Spleen (tissue), 13 donors: ENCODE measurements at places on chromosomes 2 and 18.

DNA sequence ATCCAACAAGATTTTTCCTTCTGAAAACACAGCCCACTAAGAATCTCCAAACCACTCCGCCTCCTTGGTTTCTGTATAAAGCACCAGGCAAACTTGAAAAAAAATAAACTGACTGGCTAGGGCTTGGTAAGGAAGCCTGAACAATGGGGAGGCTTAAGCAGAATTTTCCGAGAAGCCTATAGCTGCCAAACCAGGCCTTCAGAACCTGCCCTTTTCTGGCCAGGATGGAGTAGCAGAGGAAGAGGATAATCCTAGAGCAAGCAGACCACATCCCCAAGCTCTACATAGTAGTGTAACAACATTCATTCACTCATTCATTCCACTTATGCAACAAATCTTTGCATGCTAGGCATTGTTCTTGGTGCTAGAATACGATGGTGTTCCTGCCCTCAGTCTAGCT lies 529.6 kb upstream of the ZEB2 start:
- no peaks in the 10 kb centered on the region for H3K27me3 ChIP-seq
- no peaks in the 10 kb centered on the region for H3K36me3 ChIP-seq
- H3K4me3 ChIP-seq: no peak overlapping the region
- no peak overlapping the region for H3K27ac ChIP-seq
- no peak for DNase-seq
- no peaks in the 10 kb centered on the region for H3K4me1 ChIP-seq

GRCh38 chr18:62766266-62766665 lies 50.9 kb downstream of the PHLPP1 start:
- H3K27ac ChIP-seq: no peak overlapping the region
- no peaks in the 10 kb centered on the region for H3K27me3 ChIP-seq
- peaks cover 8% of the 10 kb centered on the region for H3K4me1 ChIP-seq
- DNase-seq: no peak
- H3K36me3 ChIP-seq: no peaks in the 10 kb centered on the region

- H3K36me3 ChIP-seq: no peaks in the 10 kb centered on the region
- no peak for DNase-seq
- no peaks in the 10 kb centered on the region for H3K27me3 ChIP-seq
- no peak overlapping the region for H3K27ac ChIP-seq
- no peaks in the 10 kb centered on the region for H3K4me1 ChIP-seq
- H3K4me3 ChIP-seq: no peak overlapping the region
These were observed 587.4 kb upstream of the SETBP1 start for GRCh38 chr18:44093253-44093652.

- H3K36me3 ChIP-seq: no peaks in the 10 kb centered on the region
- no peak overlapping the region for H3K4me3 ChIP-seq
- no peaks in the 10 kb centered on the region for H3K4me1 ChIP-seq
- H3K27ac ChIP-seq: no peak overlapping the region
- no peaks in the 10 kb centered on the region for H3K27me3 ChIP-seq
These were observed 26.6 kb upstream of the NAPG start for GRCh38 chr18:10499230-10499629.

DNA sequence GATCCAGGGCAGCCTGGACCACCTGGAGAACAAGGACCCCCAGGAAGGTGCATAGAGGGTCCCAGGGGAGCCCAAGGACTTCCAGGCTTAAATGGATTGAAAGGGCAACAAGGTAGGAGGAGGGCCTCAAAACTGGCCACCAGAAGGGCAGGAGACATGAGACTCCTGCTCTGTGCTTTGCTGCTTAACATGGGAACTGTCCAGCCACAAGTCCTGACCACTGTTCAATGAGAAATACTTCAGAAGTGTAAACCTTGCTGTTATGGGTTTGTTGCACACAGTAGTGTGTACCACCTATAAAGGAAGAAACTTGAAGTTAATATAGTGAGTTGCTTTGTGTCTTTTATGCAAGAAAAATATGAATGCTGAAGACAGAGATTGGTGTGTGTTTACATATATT lies 44.2 kb upstream of the MFF start:
- no peaks in the 10 kb centered on the region for H3K27me3 ChIP-seq
- H3K4me1 ChIP-seq: no peaks in the 10 kb centered on the region
- no peak overlapping the region for H3K4me3 ChIP-seq
- no peaks in the 10 kb centered on the region for H3K36me3 ChIP-seq
- no peak for DNase-seq

- H3K36me3 ChIP-seq: no peaks in the 10 kb centered on the region
- no peak for DNase-seq
- H3K27ac ChIP-seq: no peak overlapping the region
- H3K27me3 ChIP-seq: no peaks in the 10 kb centered on the region
- H3K4me3 ChIP-seq: no peak overlapping the region
These were observed 449.5 kb upstream of the PKDCC start for GRCh38 chr2:41598161-41598894.

- H3K4me1 ChIP-seq: no peaks in the 10 kb centered on the region
- H3K36me3 ChIP-seq: no peaks in the 10 kb centered on the region
- no peak overlapping the region for H3K27ac ChIP-seq
- no peak overlapping the region for H3K4me3 ChIP-seq
- no peaks in the 10 kb centered on the region for H3K27me3 ChIP-seq
These were observed 246.1 kb upstream of the TNP1 start for GRCh38 chr2:217105733-217106649.

DNA sequence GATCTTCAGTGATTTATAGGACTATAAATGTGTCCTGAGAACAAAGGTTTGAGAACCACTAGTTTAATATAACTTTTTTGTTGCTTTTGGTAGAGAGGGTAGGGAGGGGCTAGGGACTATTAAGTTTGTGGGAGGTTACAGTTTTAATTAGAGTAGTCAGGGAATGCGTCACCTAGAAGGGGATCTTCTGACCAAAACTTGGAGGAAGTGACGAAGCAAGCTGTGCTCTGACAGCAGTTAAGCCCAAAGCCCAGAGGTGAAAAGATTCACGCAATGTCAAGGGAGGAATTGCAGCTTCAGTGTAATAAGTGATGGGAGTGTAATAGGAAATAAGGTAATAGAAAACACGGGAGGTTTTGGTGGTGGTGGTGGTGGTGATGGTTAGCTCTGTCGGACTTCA lies 8.1 kb downstream of the TDRD15 start:
- H3K4me1 ChIP-seq: no peaks in the 10 kb centered on the region
- no peaks in the 10 kb centered on the region for H3K27me3 ChIP-seq
- no peak overlapping the region for H3K4me3 ChIP-seq
- DNase-seq: no peak
- H3K27ac ChIP-seq: no peak overlapping the region

DNA sequence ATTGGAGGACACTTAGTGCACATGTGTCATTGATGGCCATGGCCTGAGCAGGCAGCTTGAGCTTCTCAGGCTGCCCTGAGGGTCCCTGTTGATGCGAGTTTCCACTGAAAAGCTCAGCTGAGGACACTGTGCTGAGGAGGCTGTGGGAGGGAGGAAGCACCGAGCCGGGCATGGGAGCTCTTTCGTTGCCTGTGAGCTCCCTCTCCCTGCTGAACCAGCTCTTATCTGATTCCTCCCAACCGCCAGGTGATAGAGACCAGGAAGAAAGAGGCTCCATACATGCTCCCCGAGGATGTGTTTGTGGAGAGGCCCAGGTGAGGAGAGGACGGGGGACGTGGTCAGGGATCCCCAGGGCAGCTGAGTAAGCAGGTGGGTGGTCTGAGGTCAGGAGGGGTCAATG lies 27.3 kb downstream of the POMC start:
- no peak overlapping the region for H3K4me3 ChIP-seq
- no peaks in the 10 kb centered on the region for H3K4me1 ChIP-seq
- no peak overlapping the region for H3K27ac ChIP-seq

- H3K4me3 ChIP-seq: no peak overlapping the region
- H3K4me1 ChIP-seq: no peaks in the 10 kb centered on the region
- H3K27me3 ChIP-seq: peaks cover 6% of the 10 kb centered on the region
- no peak for DNase-seq
- H3K27ac ChIP-seq: no peak overlapping the region
These were observed 273.0 kb downstream of the PDE11A start for GRCh38 chr2:177799531-177799930.

GRCh38 chr2:154247503-154247902 lies 375.8 kb downstream of the GALNT13 start:
- no peaks in the 10 kb centered on the region for H3K36me3 ChIP-seq
- no peak for DNase-seq
- H3K27me3 ChIP-seq: no peaks in the 10 kb centered on the region

- no peak for DNase-seq
- H3K4me3 ChIP-seq: no peak overlapping the region
- peaks cover 4% of the 10 kb centered on the region for H3K36me3 ChIP-seq
- H3K27ac ChIP-seq: peak overlapping the region; percentile 45
These were observed 26.2 kb downstream of the LBH start for GRCh38 chr2:30257266-30258214.

DNA sequence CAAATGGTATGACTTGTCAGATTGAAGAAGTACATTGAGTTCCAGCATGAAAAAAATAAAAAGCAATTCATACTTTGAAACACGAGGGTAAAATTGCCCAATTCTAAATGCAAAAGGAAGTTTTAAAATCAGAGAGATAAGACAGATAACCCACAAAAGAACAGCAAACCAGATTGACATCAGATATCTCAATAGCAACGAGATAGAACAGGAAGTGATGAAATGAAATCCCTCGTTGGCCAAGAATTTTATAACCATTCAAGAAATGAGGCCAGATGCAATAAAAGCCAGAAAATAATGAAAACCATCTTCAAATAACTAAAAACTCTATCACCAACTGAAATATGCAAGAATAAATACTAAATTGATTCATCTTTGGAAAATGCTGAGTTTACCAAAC lies 172.8 kb downstream of the CD226 start:
- no peak overlapping the region for H3K27ac ChIP-seq
- no peaks in the 10 kb centered on the region for H3K4me1 ChIP-seq
- no peak overlapping the region for H3K4me3 ChIP-seq
- no peaks in the 10 kb centered on the region for H3K36me3 ChIP-seq

- H3K4me3 ChIP-seq: no peak overlapping the region
- H3K36me3 ChIP-seq: peaks cover 6% of the 10 kb centered on the region
- DNase-seq: no peak
- H3K27me3 ChIP-seq: peaks cover 20% of the 10 kb centered on the region
- H3K27ac ChIP-seq: no peak overlapping the region
- peaks cover 42% of the 10 kb centered on the region for H3K4me1 ChIP-seq
These were observed 10.5 kb downstream of the GDF7 start for GRCh38 chr2:20677301-20678085.

- no peaks in the 10 kb centered on the region for H3K36me3 ChIP-seq
- peak; percentile 72 for DNase-seq
- H3K4me3 ChIP-seq: no peak overlapping the region
- H3K27ac ChIP-seq: no peak overlapping the region
- peaks cover under 1% of the 10 kb centered on the region for H3K27me3 ChIP-seq
These were observed 7.5 kb downstream of the NPPC start for GRCh38 chr2:231918501-231919330.

DNA sequence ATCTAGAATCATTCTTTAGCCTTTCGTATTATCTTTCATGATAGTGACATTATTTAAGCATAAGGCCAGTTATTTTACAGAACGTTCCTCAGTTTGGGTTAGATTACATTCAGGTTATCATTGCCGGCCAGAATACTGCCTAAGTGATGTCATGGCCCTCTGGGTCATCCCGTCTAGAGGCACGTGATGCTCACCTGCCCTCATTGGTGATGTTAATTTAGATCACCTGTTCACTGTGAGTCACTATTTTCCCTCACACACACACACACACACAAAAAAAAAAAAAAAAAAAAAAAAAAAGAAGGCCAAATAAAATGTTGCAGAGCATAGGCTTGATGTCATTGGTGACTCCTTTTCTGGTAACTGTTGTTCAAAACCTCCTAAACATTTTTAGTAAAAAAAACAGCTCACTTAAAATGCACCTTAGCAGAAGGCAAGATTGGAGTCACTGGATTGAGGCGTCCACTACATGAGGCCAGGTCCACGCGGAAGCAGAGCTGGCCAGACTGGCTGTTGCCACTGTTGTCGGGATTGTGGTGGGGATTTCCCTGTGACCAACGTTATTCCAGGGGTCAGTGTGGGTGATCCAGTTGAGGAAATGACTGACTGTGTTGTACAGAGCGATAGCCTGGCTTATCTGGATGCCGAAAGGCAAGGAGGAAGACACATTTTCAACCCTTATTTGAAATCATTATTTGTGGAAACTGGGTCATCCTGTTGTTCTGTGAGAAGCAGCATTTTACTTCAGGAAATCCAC lies 52.1 kb upstream of the CNGA3 start:
- no peak overlapping the region for H3K27ac ChIP-seq
- no peaks in the 10 kb centered on the region for H3K4me1 ChIP-seq
- DNase-seq: no peak
- H3K27me3 ChIP-seq: no peaks in the 10 kb centered on the region
- no peaks in the 10 kb centered on the region for H3K36me3 ChIP-seq
- H3K4me3 ChIP-seq: no peak overlapping the region

GRCh38 chr2:143934626-143935481 lies 585.1 kb downstream of the ZEB2 start:
- H3K27ac ChIP-seq: peak overlapping the region; percentile 7
- no peak for DNase-seq

- H3K36me3 ChIP-seq: no peaks in the 10 kb centered on the region
- H3K4me1 ChIP-seq: peaks cover 43% of the 10 kb centered on the region
- no peak for DNase-seq
- H3K27ac ChIP-seq: peak overlapping the region; percentile 86
These were observed 149.9 kb downstream of the RPIA start for GRCh38 chr2:88841224-88841929.

DNA sequence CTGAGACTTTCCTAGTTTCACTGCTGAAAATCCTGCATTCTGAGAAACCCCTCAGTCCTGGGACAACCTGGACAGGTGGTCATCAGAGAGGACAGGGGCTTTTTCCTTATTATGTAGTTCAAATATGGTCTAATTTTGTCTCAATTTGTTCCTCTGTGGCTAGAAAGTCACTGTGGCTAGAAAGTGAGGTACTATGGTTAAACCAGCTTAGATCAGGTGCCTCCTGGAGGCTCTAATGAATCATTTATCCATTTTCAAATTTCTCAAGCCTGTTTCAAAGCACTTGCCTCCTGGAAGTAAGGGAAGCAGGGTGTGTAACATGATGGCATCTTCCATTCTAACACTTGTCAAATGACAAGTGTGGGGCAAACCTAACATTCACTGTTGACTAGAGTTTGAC lies 326.8 kb downstream of the PIK3C3 start:
- no peak overlapping the region for H3K4me3 ChIP-seq
- DNase-seq: no peak
- H3K27ac ChIP-seq: no peak overlapping the region
- H3K4me1 ChIP-seq: no peaks in the 10 kb centered on the region
- no peaks in the 10 kb centered on the region for H3K36me3 ChIP-seq
- H3K27me3 ChIP-seq: no peaks in the 10 kb centered on the region

DNA sequence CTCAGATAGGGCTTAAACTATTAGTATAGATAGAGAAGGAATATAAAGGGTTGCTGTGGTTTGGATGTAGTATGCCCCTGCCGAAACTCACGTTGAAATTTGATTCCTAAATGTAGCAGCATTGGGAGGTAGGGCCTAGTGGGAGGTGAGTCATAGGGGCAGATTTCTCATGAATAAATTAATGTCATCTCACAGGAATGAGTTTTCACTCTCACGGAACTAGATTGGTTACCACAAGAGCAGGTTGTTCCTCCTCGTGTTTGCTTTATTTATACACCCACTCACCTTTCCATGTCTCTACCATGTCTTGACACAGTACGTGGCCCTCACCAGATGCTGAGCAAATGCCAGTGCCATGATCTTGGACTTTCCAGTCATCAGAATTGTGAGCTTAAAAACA lies 218.2 kb downstream of the RBM43 start:
- no peak overlapping the region for H3K4me3 ChIP-seq
- H3K27me3 ChIP-seq: no peaks in the 10 kb centered on the region
- DNase-seq: no peak
- H3K36me3 ChIP-seq: no peaks in the 10 kb centered on the region
- no peak overlapping the region for H3K27ac ChIP-seq

GRCh38 chr2:168039881-168040280 lies 207.5 kb downstream of the STK39 start:
- no peak overlapping the region for H3K4me3 ChIP-seq
- H3K27ac ChIP-seq: no peak overlapping the region
- H3K4me1 ChIP-seq: no peaks in the 10 kb centered on the region
- no peaks in the 10 kb centered on the region for H3K36me3 ChIP-seq
